ENCODE measurements at places on chromosomes 2 and 18. TPM values are rescaled to one million over a fixed set of nuclear protein-coding genes. Genes with fewer than 3 reads are reported as not detected.

The CXCR4 gene
- 202 TPM for total RNA-seq

The NCK2 gene
- total RNA-seq: 70.8 TPM

DNA sequence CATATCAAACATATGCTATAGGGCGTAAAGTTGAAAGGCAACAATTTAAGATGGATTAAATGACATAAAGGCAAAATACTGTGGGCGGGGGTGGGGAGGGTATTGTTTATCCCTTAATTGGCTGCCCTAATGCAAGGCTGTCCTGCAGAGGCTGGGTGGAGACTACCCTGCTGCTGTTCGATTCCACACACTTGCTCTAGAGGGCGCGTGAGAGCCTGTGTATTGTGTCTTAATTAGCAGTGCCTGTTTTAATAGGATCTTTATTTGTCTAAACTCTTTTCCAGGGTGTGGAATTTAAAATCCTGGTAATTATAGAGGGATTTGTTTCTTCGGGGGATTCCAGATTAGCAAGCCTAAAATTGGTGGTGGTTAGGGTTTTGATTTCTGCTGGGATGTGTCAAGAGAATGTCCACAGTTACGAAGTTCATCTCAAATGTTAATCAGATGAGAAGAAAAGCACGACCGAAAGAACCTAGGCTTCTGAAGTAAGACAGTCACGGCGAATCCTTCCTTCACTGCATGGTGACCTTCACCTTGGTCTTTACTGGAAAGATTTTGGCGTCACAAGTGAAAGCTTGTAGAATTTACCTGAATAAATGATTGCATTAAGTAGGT, 103.5 kb upstream of the MAP3K20 start:
- H3K36me3 ChIP-seq: no peaks in the 10 kb centered on the region
- H3K27ac ChIP-seq: no peak overlapping the region
- peaks cover 2% of the 10 kb centered on the region for H3K4me1 ChIP-seq
- H3K27me3 ChIP-seq: peaks cover 45% of the 10 kb centered on the region
- DNase-seq: peak; percentile 43
- no peak overlapping the region for H3K4me3 ChIP-seq

- no peak for DNase-seq
- no peak overlapping the region for H3K27ac ChIP-seq
- no peaks in the 10 kb centered on the region for H3K27me3 ChIP-seq
- H3K4me1 ChIP-seq: peaks cover 16% of the 10 kb centered on the region
- H3K4me3 ChIP-seq: no peak overlapping the region
Measured at GRCh38 chr18:13107074-13107473, 111.5 kb upstream of the LDLRAD4 start.

DNA sequence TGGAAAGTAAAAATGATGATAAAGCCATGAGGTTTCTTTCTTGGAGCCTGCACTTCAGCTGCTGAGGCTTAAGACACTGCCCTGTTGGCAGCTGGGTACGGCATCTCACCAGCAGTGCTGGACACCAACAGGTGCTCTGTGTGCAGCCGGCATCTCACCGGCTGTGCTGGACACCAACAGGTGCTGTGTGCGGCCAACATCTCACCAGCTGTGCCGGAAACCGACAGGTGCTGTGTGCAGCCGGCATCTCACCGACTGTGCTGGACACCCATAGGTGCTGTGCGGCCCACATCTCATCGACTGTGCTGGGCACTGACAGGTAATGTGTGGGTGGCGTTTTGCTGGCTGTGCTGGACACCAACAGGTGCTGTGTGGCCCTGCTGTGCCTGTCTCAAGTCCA, 190.8 kb downstream of the TMEM18 start:
- peaks cover 2% of the 10 kb centered on the region for H3K27me3 ChIP-seq
- no peak overlapping the region for H3K4me3 ChIP-seq
- DNase-seq: no peak
- no peaks in the 10 kb centered on the region for H3K36me3 ChIP-seq
- H3K27ac ChIP-seq: no peak overlapping the region

DNA sequence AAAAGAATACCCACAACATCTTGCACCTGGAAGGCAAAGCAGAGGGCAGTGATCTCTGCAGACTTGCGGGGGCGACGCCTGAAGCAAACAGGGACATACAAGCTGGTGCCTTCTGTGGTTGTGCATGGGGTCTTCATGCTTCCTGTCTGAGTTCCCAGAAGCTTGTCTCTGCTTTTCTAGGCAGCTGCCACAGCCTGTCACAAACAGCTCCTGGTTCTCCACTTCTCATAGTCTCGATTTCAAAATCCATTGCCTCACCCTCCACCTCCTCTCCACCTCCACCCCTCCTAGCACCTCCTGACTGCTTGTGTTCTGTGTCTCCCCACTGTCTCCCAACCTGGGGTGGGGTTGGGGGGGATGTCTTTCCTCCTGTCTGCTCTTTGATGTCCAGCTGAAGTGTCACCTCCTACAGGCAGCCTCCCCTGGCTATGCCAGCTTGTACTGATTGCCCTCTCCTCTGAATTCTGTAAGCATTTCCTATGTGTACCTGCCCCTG, 1.7 kb upstream of the PROC start:
- no peak for DNase-seq
- no peak overlapping the region for H3K27ac ChIP-seq
- H3K27me3 ChIP-seq: peaks cover 42% of the 10 kb centered on the region
- H3K4me1 ChIP-seq: peaks cover 27% of the 10 kb centered on the region

DNA sequence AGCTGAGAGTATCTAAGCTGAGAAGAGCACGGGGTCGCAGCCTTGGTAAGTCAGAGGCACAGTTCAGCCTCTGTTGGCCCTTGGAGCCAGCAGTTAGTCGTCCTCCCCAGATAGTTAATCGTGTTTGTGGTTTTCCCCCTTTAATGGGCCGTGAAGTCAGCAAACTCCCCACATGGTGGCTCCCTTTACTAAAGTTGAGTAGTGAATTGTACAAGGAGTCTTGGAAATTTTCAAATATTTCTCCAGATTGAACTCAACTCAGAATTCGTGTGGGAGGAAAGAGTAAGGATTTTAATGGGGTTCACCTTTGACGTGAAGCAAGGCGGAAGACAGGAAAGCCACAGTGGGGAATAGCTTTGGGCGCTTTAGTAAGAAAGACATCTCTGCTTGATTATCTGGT, 2.4 kb upstream of the ADCYAP1 start:
- peaks cover 10% of the 10 kb centered on the region for H3K36me3 ChIP-seq
- peaks cover 10% of the 10 kb centered on the region for H3K4me1 ChIP-seq
- DNase-seq: no peak
- H3K27ac ChIP-seq: no peak overlapping the region

GRCh38 chr2:96969321-96969720, 17.1 kb downstream of the FAM178B start:
- H3K27me3 ChIP-seq: peaks cover 2% of the 10 kb centered on the region
- H3K36me3 ChIP-seq: no peaks in the 10 kb centered on the region
- no peak for DNase-seq
- H3K4me1 ChIP-seq: peaks cover 53% of the 10 kb centered on the region

Data from activated CD4-positive, alpha-beta memory T cell treated with anti-CD3 and anti-CD28 coated beads, Interleukin-2, amount 10 ng/mL, durations not matched to agents 7 days and 5 days (primary cell).